ENCODE measurements at places on chromosomes 1 and 21.

DNA sequence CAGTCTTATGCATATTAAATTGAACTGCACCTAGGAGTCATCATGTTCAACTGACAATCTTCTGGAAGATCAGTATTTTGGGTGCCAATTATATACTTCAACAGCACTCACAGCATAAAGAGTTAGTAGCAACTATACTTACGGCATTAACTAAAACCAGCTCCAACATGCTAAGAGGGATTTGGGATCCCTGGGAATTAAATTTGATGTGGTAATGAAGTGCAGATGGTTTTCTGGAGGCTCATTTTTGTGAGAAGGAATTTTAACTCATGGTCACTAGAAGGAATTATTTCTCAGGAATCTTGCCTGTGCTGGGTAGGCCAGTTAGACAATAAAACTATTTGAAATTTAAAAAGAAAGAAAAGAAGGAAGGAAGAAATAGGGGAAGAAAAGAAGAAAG, 18.3 kb downstream of the IFI44 start:
- ATAC-seq, result no peak

DNA sequence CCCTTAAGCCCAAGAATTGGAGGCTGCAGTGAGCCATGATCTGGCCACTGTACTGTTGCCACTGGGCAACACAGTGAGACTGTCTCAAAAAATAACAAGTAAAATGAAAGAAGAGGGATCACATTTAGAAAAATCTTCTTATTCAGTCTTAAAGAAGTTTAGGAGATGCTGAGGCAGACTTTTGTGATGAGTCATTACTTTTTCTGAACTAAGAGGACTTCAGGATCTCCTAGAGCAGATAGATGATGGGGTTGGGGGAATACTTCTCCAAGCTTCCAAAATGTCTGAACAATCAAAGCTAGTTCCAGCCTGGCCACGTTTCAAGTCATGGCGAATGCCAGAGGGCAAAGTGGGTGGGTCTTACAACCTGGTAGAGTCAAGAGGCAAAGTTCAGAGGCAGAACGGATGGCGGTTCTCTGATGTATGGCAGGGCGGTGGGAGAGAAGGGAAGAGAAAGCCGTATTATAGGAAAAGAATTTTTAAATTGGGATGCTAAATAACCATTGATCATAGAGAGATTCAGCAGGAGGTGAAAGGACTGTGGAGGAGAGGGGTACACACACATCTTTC, 2.1 kb upstream of the CIART start:
- ATAC-seq, result no peak

- ATAC-seq, result no peak
Measured at GRCh38 chr1:59176471-59176870, 120.4 kb upstream of the FGGY start.

GRCh38 chr1:39654291-39654690, 14.8 kb upstream of the HEYL start:
- ATAC-seq, result no peak

GRCh38 chr1:160261556-160261892, 825 bp downstream of the DCAF8 start:
- peak; percentile 59 for ATAC-seq

- ATAC-seq, result no peak
Measured at GRCh38 chr1:64147045-64147724, 56.2 kb upstream of the UBE2U start.

GRCh38 chr1:152520561-152521090, 6.3 kb downstream of the CRCT1 start:
- ATAC-seq, result no peak

DNA sequence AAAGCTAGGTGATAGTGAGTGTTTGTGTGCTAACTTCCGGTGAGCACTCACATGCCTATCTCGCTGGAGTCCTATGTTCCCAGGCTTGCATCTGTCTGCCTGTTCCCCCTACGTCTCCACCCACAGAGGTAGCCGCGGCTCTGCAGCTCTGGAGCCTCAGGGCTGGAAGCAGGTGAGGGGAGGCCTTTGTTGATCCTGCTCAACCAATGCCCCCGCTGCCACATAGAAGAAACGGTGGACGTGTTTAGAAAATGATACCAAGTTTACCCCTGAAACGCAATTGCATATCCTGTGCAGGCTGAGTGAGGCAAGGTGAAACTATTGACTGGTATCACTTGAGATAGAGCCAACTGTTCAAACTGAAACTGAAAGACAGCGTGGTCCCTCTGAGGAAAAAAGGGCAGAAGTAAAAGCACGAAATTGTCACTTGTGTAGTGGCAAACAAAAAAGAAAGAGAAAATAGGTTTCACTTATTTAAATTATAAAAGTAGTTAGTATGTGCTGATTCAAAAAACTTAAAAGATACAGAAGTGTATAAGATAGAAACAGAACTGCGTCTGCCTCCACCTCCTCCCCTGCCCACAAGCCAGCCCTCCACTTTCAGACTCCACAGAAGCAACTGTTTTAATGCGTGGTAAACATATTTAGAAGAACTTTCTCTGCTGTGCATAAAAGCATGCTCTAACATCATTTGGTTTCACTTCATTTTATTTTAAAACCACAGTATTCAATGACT, 38.6 kb upstream of the ETS2 start:
- ATAC-seq, result peak; percentile 98

DNA sequence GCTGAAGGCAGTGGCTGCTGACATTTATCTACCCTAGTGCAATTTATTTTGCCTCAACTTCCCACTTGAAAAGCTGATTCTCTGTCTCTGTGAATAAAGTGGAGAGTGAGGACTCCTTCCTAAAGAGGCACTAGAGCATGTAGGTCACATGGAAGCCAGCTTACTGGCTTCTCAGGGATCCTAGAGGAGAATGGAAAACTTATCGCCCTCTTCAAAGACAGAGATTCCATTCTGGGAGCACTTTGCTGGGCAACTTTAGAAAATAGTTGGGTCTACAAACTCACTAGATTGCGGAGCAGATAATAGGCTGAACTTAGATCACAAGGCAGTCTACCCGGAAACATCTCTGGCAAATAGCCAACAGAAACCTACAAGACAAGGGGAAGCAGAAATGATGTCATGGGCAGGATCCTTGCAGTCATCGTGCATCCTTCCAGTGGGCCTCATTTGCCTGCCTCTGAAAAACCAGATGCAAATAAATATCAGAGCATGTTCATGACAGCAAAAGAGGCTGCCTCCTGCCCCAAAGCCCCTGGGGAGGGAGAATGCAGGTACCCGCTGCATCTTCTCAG, 104.8 kb upstream of the BARHL2 start:
- no peak for ATAC-seq

Measured in stimulated activated memory B cell treated with anti-CD40 and anti-IgM and Interleukin-4, amounts not matched to agents 10 μg/mL and 1 μg/mL and 100 μg/mL, for 72 hours (primary cell).